ENCODE measurements at places on chromosomes 7 and 10.

GRCh38 chr10:132036153-132036886, 29.4 kb upstream of the JAKMIP3 start:
- DNase-seq = no peak

DNA sequence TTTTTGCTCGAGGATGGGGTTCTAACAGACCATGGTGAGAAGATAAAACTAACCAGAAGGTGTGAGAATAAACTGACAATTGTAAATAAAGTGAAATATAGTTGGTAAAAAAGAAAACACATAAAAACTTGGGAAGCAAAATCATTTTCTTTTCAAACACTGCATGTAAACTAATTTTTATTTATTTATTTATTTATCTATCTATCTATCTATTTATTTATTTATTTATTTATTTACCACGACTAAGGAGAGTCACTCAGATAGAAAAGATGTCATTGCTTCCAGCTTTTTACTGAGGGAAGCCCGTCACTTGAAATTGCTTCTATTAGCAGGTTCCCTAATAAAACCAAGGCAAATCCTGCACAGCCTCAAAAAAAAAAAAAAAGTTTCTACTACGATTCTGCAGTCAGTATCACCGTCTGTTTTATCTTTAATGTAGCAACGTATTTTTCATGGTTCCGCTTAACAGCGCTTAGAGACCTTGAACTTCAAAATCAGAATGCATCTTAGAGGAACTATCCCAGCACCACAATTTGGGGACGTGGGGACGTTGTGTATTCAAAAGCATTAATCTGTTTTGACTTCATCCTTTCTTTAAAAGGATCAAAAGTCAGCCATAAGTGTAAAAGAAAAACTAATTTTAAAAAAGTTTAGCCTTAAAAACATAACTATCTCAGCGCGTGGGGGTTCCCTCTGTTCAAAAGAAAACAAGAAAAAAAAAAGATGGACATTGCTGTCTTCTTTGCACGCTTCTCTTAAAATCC, 33.3 kb upstream of the EBLN1 start:
- DNase-seq = no peak

DNA sequence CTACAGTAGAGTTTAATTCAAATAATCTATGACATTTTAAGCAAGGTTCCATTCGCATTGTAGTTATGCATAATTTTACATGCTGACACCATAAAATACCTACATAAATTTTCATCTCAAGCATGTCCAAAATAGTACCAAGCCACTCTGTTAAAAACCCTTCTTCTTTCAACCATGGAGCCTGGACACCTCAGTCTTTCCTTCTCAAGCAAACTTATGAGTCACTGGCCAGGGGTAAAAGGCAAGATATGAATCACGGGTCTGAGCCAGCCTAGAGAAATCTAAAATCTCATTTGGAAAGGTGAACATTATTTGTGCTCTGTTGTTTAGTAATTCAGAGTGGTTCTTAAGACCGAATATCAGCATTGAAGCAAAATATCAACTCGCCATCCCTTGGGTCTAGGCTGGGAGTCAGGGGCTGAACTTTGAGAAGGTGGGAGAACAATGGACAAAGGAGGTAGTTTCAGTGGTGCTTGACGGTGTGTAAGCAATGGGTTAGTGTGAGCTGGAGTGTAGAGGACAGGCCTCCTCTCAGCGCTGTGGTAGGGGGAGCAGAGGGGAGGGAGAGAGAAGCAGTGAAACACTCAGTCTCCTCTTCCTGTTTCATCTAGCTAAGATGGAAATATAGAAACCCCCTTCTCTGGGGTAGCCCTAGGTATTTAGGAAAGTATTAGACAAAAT, 19.1 kb upstream of the GPAM start:
- DNase-seq = no peak

GRCh38 chr10:132898391-132899053, 43.8 kb downstream of the CFAP46 start:
- no peak for DNase-seq

GRCh38 chr7:116246357-116246756, 36.0 kb downstream of the TES start:
- DNase-seq = no peak

DNA sequence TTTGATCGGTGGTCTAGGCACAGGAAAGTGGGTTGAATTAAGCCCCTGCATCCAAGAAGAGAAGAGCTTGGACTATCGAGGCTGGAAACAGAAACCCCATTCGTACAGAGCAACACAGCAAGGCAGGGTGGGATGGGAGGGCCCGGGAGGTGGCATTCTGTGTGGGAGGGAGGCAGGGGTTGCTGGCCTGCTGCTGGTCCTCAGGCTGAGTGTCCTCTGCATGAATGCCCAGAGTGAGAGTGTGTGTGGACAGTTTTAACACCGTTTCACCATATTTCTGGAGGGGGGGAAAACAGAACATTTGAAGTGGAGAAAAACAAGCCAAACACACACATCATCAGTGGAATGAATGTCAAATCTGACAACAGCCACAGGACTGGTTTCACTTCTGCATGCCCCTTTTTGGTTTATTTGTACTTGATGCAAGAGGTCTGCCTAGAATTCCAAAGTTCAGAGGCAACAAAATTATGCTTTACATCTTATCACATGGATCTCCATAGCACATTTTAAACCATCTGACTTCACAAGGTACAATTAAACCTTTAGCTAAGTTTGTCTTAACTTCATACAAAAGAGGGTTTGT, 11.1 kb upstream of the ENO4 start:
- DNase-seq = no peak

- no peak for DNase-seq
These were observed 54.5 kb downstream of the WAC start for GRCh38 chr10:28587270-28587969.

GRCh38 chr10:117163061-117163953, 25.2 kb upstream of the VAX1 start:
- no peak for DNase-seq

- DNase-seq = no peak
These were observed 126.2 kb downstream of the MDFIC start for GRCh38 chr7:115047958-115048720.

GRCh38 chr7:95594185-95594584, 2.1 kb downstream of the PDK4 start:
- no peak for DNase-seq

DNA sequence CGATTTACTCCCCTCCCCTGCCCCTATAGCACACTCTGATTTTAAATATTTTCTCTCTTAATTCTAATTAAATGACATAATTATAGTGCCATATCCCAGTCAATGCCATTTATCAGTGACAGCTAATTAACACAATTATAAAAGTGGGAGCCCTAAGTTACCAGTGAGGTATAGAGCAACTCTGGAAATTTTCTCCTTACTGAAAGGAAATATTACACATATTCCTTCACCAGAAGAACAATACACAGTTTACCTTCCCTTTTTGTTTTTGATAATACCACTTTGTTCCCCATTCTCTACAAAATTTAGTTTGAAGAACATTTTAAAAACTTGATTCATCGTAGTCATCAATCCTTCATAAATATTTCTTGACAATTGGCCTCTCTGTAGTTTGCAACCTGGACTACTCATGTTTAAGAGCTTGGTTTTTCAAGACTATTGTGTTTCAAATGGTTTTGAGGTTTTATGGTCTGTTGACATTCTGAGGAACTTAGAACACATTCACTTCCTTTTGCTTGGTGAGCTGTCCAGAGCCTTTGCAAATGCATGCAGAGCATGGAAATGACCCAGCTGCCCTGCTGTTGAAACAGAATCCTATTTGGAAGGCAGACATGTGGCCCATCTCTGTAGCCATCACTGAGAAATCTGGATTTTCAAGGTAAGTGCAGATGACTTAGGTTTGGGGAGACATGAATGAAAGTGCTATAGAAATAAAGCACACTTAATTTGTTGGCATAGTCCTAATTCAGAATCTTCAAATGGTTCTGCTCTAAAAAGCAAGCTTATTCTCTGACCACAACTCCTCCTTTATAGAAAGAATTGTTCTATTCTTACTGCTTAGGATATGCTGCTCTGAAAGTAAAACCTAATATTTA, at the start of gene GPR141:
TSS of gene GPR141 (plus strand) at position 521 of the 875 bp plus-strand sequence. CDS start 56,628 bp downstream, outside the sequence.
- no peak for DNase-seq

- no peak for DNase-seq
These were observed 46.2 kb downstream of the LAMB4 start for GRCh38 chr7:108083980-108084379.

- no peak for DNase-seq
These were observed 60.4 kb downstream of the CSGALNACT2 start for GRCh38 chr10:43198682-43199005.

DNA sequence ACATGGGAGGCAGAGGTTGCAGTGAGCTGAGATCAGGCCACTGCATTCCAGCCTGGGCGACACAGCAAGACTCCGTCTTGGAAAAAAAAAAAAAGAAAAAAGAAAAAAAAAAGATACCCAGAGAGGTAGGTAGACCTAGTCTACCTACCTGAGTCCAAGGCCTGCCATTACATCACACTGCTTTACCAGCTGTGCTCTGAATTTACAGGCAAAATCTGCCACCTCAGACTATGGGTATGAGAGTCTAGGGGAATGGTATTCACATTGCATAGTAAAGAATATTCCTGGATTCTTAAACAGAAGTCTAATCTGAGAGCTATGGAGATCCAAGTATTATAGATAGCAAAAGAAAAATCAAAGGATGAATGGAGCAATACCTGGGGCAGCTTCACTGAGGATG, 50.2 kb downstream of the NDUFB2 start:
- DNase-seq = no peak

DNA sequence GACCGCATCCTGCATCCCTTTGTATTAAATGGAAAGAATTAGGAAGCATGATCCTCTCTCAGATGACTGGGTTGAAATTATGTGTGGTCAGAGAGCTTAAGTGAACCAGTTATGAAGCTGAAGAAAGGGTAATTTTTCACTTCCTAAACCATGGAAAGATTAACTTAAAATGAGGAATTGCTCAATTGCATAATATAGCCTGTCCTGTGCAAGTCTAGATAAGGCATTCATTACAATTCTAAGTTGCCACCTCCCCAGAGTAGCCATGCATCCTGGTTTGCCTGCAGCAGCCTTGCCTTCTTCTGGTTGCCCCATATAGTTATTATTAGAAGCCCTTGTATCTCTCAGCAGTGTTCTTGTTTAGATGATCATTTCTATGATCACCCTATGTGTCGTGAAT, 45.3 kb downstream of the STARD3NL start:
- DNase-seq = no peak

- no peak for DNase-seq
These were observed 1249.9 kb upstream of the AUTS2 start for GRCh38 chr7:68348401-68348800.

DNA sequence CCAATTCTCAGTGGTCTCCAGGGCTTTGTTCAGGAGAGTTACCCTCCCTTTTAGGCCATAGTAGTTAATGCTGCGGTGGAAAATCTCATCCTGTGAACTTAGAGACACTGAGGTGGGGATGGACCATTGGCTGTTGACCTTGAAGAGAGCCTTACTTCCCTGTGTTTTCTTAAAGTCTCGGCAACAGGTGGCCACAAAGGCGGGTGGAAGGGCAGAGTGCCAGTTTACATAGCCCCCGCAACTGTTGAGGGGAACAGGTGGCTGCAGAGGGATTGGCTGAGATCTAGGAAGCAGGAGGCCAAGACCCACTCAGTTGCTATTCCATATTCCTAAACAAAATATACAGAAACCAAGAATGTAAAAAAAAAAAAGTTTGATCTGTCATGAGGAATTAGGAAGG, 160.6 kb downstream of the ST7 start:
- DNase-seq = no peak

All from NCI-H774 (cell line).